GM12891 (cell line): ENCODE measurements at places on chromosomes 7 and 10.

- peak; percentile 80 for DNase-seq
Measured at GRCh38 chr10:132396494-132397035, 435 bp upstream of the PWWP2B start.

DNA sequence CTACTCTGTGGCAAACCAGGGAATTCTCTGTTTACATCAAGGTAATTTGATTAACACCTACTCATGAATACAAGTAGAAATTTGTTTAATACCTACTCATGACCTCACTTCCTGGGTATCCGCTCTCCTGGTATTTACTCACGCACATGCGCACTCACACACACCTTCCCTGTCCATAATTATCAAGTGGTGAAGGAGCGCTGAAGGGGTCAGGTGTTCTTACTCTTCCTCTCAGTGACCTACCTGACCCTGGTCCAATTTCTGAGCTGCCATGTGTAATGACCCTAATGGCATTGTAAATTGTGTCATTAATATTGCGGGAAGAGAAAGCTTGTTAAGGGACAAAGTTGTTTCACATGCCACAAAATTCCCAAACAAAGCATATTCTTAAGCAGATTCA is 41.3 kb upstream of the TRIL start:
- no peak for DNase-seq

- no peak for DNase-seq
Measured at GRCh38 chr7:96276019-96276418, 45.9 kb downstream of the SLC25A13 start.

DNA sequence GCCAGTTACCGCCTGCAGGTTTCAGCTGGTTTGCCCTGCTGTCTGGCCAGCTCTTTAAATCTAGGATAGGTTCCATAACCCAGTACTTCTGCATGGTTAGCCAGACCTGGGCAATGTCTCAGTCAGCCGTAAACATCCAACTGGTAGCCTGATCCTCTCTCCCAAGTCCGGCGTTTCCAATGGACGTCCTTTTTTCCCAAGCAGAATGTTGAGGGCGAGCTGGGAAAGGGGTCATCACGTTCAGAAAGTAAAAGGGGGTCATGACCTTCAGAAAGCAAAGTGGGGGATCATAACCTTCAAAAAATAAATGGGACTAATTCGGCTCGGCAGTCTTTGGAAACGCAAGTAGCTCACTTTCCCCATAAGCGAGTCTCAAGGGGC is 430 bp downstream of the PON3 start:
- DNase-seq: no peak

DNA sequence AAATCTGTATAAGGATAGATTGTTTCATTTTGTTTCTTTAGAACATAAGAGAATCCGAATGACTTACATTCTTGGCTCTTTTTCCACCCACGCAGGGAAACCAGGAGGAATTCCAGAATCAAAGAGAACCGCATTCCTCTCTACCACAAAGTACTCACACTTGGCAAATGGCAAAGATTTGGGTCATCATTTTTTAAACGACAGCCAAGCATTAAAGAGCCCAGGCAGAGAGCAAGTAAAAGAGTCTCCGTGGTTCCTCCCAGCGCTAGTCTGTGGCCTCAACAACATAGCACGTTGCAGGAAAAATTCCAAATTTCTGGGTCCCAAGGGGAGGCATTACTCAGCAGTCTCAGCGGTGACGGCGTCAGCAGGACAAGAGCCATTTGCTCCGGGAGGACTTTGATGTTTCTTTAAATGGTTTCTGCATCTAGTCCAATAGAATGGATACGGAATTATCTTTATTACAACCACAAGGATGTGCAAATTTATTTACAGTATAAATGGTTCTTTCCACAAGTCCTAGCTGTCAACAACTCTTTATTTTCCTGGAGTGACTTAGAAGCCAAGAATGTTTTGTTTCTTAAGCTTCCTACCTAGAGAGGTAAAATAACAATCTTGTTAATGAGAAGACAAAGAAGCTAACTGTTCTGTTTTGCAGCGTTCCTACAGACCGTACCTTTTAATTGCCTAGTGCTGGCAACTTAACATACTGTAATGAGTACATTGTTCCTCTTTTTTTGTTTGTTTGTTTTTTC is 232.5 kb downstream of the SKIDA1 start:
- no peak for DNase-seq
